ENCODE measurements at places on chromosomes 2 and 18. TPM values are rescaled to one million over a fixed set of nuclear protein-coding genes. Genes with fewer than 3 reads are reported as not detected.

Gene TUBB8B
- total RNA-seq, result not detected

Gene SCN7A
- total RNA-seq, result not detected

Gene POTEI
- not detected for total RNA-seq

Gene SERPINB12
- not detected for total RNA-seq

Gene ANKRD36C
- total RNA-seq, result 74.0 TPM

Gene CXCR1
- 0.08 TPM for total RNA-seq

Gene C2orf15
- 2.1 TPM for total RNA-seq

Gene AQP12A
- total RNA-seq, result not detected
